ENCODE measurements at places on chromosomes 16 and 17.

GRCh38 chr16:1712791-1713261 is 6.8 kb downstream of the MAPK8IP3 start:
- no peak for DNase-seq

- DNase-seq = no peak
Measured at GRCh38 chr16:85514598-85515318, 98.4 kb upstream of the GSE1 start.

DNA sequence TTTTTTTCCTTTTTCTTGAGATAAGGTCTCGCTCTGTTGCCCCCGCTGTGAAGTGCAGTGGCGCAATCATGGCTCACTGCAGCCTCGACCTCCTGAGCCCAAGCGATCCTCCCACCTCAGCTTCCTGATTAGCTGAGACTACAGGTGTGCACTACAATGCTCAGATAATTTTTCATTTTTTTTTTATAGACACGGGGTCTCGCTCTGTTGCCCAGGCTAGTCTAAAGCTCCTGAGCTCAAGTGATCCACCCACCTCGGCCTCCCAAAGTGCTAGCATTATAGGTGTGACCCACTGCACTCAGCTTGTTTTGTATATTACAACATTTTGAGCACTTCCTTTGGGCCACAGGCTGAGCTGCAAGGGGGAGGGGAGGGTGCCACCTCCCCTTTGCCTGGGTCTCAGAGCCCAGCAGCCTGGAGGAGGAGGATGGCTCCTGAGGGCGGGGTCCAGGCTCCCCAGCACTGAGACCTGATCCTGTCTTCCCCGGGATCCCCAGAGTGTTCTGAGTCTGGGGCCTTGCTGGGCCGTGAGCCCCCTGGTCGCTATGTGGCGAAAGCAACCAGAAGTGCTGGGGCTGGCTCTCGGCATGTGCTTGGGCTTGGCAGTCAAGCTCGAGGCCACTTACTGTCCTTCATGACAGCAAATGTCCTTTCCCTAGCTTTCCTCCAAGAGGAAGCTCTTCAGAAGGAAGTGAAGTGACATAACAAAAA is 8.1 kb downstream of the DEF8 start:
- DNase-seq = no peak

DNA sequence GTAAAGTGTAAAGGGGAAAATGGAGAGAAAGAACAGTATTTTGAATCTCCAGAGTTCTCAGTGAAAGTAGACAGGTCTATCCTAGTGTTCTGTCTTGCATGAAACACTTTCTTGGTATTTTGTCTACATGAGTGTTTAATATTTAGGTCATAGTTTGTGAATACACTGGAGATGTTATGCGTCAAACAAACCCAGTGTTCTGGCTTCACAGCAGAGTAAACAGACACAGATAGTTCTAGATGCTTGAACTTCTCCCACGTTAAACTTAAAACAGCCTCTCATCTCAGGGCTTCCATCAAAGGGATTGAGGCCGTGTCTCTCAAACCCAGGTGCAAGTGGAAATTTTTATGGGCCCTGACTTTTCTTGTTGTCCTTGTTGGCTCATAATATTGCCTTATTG is 48.3 kb downstream of the RBFOX1 start:
- no peak for DNase-seq

DNA sequence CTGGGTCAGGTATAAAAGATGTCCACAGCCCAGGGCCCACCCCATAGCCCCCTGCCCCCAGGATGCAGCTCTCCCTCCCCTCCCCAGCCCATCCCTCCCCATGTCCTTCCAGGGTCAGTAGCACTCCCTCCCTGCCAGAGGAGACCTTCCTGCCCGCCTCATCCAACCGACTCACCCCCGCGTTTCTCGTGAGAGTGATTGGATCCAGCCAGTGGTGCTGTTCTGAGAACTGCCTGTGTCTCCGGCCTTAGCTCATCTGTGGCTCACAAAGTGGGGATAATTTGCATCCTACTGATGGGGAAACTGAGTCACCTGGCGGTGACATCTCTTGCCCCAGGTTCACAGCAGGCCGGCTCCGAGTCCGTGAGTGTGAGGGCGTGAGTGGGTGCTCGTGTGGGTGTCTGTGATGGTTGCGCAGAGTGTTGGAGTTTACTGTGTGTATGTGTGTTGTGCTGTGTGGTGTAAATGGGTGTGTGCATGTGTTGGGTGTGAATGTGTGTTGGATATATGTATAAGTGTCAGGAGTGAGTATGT is 90.7 kb upstream of the GSE1 start:
- DNase-seq = no peak

DNA sequence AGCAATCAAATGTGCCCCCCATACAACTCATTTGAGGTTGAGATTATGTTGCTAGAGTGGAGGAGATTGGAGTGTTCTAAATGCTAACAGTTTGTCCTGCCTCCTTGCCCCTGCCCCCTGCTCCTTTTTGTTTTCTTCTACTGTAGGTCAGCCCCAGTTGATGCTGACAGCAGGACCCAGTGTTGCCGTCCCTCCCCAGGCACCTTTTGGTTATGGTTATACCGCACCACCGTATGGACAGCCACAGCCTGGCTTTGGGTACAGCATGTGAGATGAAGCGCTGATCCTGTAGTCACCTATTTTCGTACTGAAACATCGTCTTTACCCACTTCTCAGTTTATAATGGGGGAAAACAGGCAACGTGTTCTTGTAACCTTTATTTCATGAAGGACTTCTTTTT is 13.6 kb downstream of the PTRH2 start:
- no peak for DNase-seq

DNA sequence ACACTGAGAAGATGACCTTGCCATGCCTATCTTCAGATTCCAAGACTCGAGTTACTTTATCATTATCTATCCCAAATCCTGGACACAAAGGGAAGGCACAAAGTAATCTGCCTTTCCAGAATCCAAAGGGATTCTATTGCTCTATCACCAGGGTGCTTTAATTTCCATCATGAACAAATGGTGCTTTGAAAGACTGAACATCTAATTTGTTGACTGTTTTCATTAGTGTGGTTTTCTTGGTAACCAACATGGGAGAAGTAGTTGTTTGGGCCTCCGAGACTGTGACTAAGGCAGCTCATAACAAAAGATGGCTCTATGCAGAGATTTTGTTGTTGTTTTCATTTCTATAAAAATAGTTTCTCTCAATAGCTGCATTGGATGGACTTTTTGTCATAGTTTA is 441.0 kb upstream of the SOX9 start:
- DNase-seq = no peak

DNA sequence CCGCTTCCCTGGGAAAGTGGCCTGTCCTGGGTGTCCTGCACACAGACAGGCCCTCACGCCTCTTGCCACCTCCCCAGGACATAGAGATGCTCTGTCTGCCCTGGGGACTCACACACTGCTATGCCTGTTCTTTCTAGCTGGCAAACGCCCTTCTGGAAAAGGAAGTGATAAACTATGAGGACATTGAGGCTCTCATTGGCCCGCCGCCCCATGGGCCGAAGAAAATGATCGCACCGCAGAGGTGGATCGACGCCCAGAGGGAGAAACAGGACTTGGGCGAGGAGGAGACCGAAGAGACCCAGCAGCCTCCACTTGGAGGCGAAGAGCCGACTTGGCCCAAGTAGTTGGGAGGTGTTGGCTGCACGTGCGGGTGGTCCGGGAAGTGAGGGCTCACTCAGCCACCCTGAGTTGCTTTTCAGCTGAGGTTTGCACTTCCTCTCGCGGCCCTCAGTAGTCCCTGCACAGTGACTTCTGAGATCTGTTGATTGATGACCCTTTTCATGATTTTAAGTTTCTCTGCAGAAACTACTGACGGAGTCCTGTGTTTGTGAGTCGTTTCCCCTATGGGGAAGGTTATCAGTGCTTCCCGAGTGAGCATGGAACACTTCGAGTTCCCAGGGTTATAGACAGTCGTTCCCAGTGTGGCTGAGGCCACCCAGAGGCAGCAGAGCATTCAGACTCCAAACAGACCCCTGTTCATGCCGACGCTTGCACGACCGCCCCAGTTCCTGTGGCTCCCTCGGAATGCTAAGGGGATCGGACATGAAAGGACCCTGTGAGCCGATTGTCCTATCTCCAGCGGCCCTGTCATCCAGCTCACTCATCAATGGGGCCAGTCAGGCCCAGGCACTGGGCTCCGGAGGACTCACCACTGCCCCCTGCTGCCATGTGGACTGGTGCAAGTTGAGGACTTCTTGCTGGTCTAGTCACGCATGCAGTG is 3.5 kb upstream of the RPL13 start:
- DNase-seq = peak; percentile 83

DNA sequence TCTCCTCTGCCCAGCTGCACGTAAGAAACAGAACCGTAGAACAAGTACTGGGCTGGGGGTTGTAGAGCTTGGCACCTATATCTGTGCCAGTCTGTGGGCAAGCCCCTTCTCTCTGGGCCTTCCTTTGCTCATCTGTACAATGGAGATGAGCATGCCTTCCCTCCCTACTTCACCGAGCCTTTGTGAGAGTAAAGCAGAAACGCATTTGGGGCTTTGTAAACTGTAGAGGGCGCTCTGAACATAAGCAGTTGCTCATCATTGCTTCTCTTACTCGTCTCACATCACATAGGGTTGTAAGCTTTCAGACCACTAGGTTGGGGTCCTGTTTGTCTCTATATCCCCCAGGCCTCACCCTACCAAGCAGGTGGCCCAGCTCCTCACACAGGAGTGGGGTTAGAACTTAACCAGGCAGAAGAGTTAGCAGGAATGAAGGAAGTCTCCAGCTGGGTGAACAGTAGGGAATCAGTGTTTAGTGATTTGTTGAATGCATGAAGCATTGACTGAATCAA is 15.1 kb downstream of the SAMD14 start:
- DNase-seq = peak; percentile 64

Data from activated CD4-positive, alpha-beta T cell treated with anti-CD3 and anti-CD28 coated beads, Interleukin-2, amount 50 U/mL, for 16 hours (primary cell).